ENCODE measurements at places on chromosomes 5 and 9.

DNA sequence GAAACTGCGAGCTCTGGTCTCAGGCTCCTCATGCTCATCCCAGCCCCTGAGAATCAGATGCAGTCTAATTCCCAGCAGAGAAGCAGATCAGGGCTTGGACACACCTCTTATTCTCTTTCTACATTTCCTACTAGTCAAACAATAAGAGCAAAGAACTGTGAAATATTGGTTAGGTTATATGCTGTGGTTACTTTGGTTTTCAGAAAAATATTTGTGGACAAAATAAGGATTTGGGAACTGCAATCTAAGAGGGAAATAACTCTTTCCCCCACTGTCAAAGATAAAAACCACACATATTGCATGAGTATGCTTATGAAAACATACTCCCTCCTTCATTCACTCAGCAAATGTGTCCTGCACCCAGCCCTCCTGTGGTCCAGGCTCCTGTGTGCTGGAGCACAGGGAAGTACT lies 164.5 kb upstream of the S1PR3 start:
- DNase-seq = peak; percentile 67

GRCh38 chr9:127163409-127163808 lies 41.0 kb upstream of the ANGPTL2 start:
- no peak for DNase-seq

DNA sequence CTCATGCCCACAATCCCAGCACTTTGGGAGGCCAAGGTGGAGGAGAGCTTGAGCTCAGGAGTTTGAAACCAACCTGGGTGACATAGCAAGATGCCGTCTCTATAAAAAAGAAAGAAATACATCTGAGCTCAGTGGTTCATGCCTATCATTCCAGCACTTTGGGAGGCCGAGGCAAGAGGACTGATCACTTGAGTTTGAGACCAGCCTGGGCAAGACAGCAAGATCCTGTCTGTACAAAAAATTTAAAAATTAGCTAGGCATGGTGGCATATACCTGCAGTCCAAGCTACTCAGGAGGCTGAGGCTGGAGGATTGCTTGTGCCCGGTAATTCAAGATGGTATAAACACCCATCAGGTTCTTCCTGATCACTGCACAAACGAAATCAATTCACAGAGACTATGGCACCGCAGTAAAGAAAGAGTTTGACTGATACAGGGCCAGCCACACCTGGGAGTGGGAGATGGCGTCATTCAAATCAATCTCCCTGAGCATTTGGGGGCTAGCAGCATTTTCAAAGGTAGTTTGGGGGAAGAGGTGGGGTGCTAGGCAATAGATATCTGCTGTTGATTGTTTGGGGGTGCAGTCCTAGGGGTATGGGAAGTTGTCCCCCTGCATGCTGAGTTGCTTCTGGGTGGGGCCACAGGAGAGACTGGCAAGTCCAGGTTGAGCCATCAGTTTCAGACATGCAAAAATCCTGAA lies 169.2 kb downstream of the TTC39B start:
- no peak for DNase-seq

DNA sequence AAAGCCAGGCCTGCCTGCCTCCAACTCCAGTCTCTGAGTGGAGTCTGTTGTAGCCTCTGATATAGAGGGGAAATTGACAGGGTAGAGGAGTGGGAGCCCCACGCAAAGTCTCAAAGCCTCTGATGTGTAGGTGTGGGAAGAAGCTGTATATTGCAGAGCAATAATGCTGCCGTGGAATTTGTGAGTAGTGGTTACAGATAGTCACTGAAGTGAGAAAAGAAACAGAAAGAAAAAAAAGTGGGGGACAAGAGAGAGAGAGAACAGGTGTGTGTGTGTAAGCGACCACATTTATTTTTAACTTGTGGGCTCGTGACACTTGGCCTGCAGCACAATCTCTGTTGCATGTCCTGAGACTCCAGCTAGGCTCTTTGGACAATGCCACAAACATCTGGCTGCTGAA lies 227.8 kb downstream of the NSG2 start:
- no peak for DNase-seq

DNA sequence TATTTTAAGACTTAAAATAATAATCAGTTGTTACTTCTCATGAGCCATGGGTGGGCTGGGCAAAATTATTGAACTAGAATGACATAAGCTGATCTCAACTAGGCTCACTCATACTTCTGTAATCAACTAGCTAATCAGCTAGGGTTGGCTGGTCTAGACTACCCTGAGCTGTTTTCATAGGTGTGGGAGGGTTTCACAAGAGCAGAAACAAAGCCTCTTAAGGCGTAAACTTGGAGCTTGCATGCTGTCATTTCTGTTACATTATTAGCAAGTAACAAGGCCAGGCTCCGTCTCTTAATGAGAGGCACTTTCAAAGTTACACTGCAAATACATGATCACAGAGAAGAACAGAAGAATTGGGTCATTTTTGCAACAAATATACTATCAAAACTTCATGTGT lies 57.2 kb upstream of the GHR start:
- no peak for DNase-seq

GRCh38 chr5:157513182-157513581 lies 53.2 kb downstream of the NIPAL4 start:
- no peak for DNase-seq

- peak; percentile 49 for DNase-seq
Measured at GRCh38 chr9:77743386-77743785, 95.3 kb upstream of the GNA14 start.

DNA sequence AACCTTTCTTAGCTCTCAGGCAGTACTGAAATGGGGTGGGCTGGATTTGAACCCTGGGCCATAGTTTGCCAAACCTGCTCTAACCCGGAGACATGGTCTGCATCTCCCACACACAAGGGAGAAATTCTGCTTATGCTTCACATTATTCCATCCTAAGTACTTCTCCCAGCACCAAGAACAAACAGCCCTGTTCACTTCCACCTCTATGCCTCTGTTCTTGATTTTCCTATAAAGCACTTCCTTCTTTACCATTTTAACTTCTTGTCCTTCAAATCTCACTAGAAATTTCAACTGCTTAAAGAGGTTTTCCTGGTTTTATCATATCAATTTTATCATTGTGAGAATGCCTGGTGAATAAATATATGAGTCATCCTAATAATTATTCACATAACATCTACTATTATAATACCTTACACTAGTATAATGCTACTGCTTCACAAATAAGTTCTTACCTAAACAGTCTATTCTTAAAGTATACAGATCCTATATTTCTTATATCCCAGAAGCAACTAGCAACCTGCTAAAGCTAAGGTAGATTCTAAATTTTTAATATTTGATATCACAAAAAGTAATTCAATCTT lies 12.7 kb downstream of the FEM1C start:
- DNase-seq = no peak

DNA sequence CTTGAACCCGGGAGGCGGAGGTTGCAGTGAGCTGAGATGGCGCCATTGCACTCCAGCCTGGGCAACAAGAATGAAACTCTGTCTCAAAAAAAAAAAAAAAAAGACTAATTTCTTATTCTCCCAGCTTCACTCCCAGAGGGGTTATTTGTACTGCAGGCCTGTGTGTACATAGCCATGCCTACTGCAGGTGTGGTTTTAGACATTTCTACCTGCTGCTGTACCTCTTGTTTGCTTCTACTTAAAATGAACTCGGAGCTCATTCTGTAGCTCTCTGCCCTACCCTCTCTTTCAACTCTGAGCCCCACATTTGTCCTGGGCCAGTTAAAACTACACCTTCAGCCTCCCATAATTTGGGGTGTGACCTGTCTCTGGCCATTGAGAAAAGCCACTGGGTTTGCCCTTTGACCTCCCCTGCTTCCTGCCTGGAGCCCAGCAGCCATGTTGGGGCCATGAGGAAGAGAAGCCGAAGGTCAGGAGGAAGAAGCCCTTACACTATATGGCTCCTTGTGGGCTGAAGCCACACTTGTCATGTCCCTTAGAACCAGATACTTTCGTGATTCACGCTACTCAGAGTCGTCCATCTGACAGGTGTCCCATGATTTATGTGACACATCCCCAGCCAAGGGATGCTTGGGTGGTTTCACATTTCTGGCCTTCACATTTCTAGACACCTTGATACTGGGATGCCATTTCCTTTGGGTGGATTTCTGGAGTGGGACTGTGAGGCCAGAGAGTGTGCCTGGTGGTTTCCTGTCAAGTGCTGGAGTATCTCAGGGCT lies 9.4 kb upstream of the CARD19 start:
- DNase-seq = no peak

GRCh38 chr5:103993031-103993430 lies 430.4 kb upstream of the NUDT12 start:
- no peak for DNase-seq

- no peak for DNase-seq
Measured at GRCh38 chr9:86337469-86338108, 16.6 kb downstream of the TUT7 start.

GRCh38 chr5:9898319-9898718 lies 268.2 kb upstream of the TAS2R1 start:
- no peak for DNase-seq

DNA sequence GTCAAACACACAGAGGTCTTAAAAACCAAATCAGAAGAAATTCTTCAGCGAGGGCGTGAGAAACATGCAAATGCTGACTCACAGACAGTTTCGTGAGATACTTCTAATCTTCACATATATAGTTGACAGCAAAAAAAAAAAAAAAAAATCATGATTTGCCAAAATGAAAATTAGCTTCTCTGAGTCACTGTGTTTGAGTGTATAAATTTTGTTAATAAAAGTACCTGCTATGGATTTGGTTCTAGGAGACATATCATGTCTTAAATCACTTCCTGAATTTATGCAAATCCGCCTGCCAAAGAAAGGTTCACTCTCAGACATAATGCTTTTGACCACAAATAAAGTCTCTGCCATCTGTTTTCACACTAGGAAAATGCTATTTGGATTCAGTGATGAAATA lies 114.3 kb downstream of the SLC1A3 start:
- DNase-seq = no peak

DNA sequence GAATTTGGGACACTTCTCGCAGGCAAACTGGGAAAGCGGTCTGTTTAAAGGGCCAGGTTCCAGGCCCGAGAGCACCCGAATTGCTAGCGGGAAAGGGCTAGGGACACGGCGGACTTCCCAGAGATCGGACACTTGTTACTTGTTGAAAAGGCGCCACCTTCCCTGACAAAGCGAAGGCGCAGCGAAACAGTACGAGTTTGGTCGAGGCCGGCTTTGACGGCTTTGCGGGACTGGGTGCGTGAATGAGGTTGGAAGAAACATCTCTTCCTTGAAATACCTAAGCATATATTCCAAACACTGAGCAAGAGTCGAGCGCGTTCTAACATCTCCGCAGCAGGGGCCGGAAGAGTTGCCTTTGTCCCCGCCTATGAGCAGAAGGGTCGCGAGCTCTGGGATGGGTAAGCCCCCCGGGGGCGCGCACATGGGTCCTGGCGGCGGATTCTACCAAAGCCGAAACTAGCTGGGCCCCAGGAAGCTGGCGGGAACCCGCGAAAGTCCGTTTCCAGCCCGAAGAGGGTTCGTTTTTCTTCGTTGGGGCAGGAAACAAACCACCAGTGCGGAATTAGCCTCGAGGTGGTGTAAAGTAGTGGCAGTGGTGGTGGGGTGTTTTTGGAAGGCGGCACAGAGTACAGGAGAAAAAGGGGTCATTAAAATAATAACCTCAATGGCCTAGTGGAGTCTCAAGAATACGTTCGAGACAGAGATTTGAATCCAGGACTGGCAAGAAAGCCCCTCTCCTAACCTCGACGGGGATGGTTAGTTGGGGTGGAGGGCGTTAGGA lies 1.5 kb downstream of the GDNF start:
- DNase-seq = no peak

- no peak for DNase-seq
Measured at GRCh38 chr5:12177225-12177624, 273.0 kb upstream of the CTNND2 start.

DNA sequence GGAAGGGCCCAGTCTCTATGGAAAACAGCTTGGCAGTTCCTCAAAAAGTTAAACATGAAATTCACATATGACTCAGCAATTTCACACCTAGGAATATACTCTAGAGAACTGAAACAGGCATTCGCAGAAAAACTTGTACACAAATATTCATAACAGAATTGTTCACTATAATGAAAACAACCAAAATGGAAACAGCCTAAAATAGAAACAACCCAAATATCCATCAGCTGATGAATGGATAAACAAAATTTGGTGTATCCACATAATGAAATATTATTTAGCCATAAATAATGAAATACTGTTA lies 4.8 kb upstream of the GPR150 start:
- no peak for DNase-seq

DNA sequence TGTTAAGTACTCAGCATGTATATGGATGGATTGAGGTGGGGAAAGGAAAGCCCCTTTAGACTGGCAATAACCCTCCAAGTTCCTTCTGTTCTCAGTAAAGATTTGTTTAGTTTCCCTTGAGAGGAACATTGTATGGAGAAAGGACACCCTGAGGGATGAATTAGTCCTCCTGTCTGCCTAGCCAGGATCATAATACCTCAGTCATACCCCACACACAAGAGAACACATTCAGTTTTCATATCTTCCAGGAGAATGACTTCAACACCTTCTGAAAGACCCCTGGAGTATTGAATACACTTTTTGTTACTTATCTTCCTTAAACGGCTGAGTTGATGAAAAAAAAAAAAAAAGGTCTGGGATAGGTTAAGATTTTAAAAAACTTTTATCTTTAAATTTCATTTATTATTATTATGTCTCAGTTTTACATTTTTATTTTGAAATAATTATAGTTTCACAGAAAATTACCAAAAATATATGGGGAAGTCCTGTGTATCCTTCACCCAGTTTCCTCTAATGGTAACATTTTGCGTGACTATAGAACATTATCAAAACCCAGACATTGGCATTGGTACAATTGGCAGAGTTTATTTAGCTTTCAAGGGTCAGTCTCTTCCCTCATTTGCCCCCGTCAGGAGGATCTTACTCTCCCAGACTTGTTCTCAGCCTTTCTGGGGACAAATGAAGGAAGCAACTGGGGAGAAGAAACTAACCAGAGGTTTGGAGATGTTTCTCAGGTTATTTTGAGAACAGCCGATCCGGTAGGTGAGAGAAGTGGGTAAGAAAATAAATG lies 88.0 kb downstream of the ACTBL2 start:
- no peak for DNase-seq

DNA sequence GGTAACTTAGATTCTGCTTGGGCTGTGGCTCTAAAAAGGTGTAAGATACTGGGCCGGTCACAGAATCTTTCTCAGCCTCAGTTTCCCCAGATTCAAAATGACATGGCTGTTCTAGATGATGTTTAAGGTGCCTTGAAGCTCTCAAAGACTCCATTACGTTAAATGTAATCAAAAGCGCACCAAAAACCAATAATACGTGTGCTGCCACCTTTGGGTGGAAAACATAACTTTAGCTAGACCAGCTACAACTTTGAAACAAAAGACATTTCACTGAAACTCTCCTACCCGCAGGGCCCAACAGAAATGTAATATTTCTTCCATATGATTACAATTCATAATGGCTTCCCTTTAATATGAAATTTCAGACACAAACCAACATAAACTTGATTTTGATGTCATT lies 35.0 kb upstream of the PCSK5 start:
- DNase-seq = no peak

GRCh38 chr9:126956917-126957686 lies 42.5 kb downstream of the RALGPS1 start:
- DNase-seq = no peak
